ENCODE measurements at places on chromosomes 6 and 20. TPM values are rescaled to one million over a fixed set of nuclear protein-coding genes. Genes with fewer than 3 reads are reported as not detected.

DNA sequence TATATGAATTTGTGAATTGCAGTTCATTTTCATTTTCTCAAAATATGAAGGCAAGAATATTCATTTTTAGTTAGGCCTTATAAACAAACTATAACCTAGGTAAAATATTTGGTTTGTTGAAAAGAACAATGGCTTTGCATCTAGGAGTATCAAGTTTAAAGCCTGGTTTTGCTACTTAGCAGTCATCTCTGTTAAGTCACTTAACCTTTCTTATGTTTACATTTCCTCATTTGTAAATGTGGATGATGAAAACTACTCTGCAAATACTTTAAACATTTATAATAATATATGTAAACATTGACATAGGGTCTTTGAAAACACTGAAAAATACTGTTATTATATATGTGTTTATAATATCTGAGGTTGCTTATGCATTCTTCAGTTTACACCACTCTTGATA lies 135.5 kb downstream of the CENPW start:
- H3K4me1 ChIP-seq, result no peaks in the 10 kb centered on the region
- no peak for DNase-seq

DNA sequence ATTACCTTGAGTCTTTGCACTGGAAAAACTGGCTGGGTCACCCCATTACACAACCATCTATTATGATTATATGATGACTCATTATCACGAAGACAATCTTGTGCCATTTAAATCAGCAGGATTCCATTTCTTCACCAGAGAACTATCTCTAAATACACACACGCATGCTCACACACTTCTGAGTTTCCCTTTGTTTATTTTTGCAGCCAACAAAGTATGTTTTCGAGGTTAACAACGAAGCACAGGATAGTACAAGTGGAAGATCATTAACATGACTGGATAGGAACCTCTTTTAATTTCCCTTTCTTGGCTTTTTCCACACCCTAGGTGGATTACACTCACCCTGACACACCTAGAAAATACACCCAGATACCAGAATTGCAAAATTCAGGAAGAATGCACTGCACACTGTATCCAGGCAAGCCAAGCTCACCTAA lies 18.9 kb downstream of the PERP start:
- peaks cover 14% of the 10 kb centered on the region for H3K27me3 ChIP-seq
- no peaks in the 10 kb centered on the region for H3K4me1 ChIP-seq
- no peak overlapping the region for H3K4me3 ChIP-seq
- no peaks in the 10 kb centered on the region for H3K36me3 ChIP-seq
- no peak overlapping the region for H3K27ac ChIP-seq

- H3K27me3 ChIP-seq, result peaks cover 2% of the 10 kb centered on the region
- no peaks in the 10 kb centered on the region for H3K36me3 ChIP-seq
- H3K4me3 ChIP-seq, result no peak overlapping the region
- no peak overlapping the region for H3K27ac ChIP-seq
- no peaks in the 10 kb centered on the region for H3K4me1 ChIP-seq
These were observed 185.4 kb upstream of the SLC24A3 start for GRCh38 chr20:19026901-19027644.

DNA sequence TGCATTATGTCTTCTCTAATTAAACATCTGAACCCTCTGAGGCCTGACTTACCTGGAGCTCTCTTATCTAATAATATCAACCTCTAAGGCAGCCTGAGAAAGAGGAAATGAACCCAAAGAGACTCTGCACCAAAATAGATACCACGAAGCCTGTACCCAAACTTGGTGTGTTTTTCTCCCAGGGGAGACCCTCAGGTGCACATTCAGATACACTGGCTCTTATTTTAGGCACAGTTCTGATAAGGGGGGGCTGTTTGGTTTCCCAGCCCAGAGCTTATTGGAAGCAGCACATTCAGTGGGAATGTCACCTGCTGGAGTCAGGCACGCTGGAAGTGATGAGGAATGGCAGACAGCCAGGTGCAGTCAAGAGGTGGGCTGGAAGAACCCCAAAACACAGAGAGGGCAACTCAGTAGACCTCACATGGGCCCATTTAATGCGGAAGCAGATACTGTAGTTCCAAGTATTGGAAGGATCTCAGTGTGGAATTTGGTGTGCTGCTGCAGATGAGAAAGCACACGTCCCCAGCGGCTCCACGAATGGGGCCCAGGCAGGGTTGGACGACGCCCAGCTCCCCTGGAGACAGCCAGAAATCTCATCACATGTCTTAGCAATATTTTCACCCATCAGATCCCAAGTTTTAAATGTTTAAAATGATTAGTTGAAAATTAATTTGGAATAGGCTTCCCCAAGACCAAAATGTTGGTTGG lies 9.7 kb upstream of the CCR6 start:
- H3K4me1 ChIP-seq, result peaks cover 20% of the 10 kb centered on the region
- no peaks in the 10 kb centered on the region for H3K36me3 ChIP-seq
- peak overlapping the region; percentile 58 for H3K4me3 ChIP-seq
- no peak for DNase-seq
- H3K27ac ChIP-seq, result no peak overlapping the region
- H3K27me3 ChIP-seq, result peaks cover 6% of the 10 kb centered on the region

- H3K27me3 ChIP-seq, result no peaks in the 10 kb centered on the region
- H3K4me3 ChIP-seq, result no peak overlapping the region
- peaks cover 13% of the 10 kb centered on the region for H3K4me1 ChIP-seq
These were observed 158.9 kb downstream of the RALGAPA2 start for GRCh38 chr20:20553541-20553940.

DNA sequence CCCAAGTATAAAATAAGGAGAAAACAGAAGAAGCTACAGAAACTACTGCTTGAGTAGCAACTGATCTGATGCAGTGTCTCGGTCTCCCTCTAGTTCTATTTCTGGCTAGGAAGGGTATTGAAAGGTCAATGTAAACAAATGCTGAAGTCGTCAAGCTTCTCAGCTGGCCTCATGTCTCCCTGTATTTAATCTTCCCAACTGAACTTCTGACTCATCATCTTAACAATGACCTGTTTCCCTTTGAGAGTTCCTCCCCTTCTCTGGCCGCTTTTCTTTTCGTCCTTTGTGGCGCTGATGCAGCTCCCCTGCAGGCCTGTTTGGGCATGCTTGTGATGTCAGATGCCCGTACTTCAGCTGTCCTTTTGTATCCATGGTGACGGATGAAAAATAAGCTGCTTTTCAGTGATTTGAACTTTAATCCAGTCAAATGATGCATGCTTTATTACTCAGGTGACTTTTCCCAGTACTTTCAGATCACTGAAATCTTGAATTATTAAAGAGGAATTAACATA lies 7.8 kb upstream of the LCA5 start:
- H3K4me3 ChIP-seq, result no peak overlapping the region
- no peaks in the 10 kb centered on the region for H3K4me1 ChIP-seq
- no peak overlapping the region for H3K27ac ChIP-seq
- DNase-seq, result peak; percentile 2
- no peaks in the 10 kb centered on the region for H3K36me3 ChIP-seq

DNA sequence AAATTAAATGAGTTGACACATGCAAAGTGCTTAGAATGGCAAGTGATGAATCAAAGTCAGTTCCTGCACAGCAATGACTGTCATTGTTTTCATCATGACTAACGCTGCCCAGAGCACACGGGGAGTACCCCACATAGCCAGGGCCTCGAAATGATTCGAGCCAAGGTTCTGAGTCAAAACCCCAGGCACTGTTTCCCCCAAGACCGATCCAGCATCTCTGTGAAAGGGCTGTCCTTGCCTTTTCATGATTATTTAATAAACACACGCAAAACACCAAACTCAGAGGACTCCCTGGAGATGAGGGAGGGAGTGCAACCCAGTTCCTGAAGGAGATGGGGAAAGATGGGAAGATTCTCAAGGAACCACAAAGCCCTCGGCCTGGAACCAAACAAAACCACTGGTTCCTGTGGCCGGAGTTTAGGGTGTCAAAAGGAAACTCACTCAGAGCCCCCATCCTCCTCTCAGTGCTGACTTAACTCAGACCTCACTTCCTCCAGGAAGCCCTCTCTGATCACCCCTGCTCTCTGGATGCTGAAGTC lies 3.8 kb downstream of the PREX1 start:
- DNase-seq, result peak; percentile 88
- peaks cover 51% of the 10 kb centered on the region for H3K36me3 ChIP-seq
- H3K4me1 ChIP-seq, result peaks cover 71% of the 10 kb centered on the region

GRCh38 chr6:163830641-163831040 lies 416.1 kb downstream of the QKI start:
- no peaks in the 10 kb centered on the region for H3K4me1 ChIP-seq
- H3K27ac ChIP-seq, result no peak overlapping the region
- H3K36me3 ChIP-seq, result no peaks in the 10 kb centered on the region
- peaks cover 3% of the 10 kb centered on the region for H3K27me3 ChIP-seq

- no peak for DNase-seq
- no peaks in the 10 kb centered on the region for H3K4me1 ChIP-seq
- no peak overlapping the region for H3K4me3 ChIP-seq
- H3K27ac ChIP-seq, result no peak overlapping the region
- no peaks in the 10 kb centered on the region for H3K36me3 ChIP-seq
These were observed 3.6 kb downstream of the GHRH start for GRCh38 chr20:37257988-37258387.

- H3K4me3 ChIP-seq, result no peak overlapping the region
- peaks cover 31% of the 10 kb centered on the region for H3K27me3 ChIP-seq
- DNase-seq, result no peak
These were observed 103.4 kb upstream of the KCNG1 start for GRCh38 chr20:51126337-51126736.

DNA sequence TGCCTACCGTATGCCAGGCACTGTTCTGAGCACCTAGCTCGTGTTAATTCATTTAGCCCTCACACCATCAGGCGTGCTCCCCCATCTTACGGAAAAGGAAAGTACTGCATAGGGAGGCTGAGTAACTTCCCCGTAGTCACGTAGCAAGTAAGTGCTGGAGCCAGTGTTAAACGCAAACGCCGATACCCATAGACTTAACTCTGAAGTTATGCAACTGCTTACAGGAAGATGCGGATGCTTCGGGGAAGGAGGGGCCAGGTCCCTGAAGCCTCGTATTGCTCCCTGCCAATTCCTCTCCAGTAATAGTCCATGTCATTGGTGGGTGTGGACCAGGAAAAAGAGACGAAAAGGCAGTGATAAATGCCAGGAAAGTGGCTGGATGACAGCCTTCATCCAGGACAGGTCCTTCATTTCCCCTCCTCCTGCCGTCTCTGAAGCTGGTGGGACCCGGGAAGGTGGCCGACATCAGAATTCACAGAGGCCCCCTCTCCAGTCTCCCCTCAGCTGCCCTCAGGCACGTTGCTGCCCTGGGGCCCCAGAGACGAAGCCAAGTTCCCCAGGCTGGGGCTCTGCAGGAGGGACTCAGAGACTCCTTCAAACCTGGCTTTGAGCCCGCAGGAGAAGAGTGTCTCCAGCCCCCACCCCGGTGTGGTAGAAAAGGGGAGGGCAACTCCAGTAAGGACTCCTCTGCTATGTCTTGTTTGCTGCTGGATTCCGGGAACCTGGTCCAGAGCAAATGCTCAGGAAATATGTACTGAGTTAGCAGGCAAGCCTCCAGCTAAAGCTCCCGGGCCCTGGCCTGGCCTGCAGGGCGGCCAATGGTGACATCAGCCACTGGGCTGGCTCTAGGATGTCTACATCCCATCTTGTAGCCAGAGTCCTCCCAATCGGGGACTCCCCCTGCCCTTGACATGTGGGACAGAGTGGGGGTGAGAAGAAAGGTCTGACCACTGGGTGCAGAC lies 37.8 kb downstream of the RAB44 start:
- H3K4me1 ChIP-seq, result peaks cover 11% of the 10 kb centered on the region
- no peaks in the 10 kb centered on the region for H3K36me3 ChIP-seq
- DNase-seq, result peak; percentile 63
- H3K27me3 ChIP-seq, result peaks cover 3% of the 10 kb centered on the region
- peak overlapping the region; percentile 55 for H3K4me3 ChIP-seq
- H3K27ac ChIP-seq, result peak overlapping the region; percentile 84

GRCh38 chr20:57716901-57717300 lies 7.1 kb upstream of the PMEPA1 start:
- no peak for DNase-seq
- no peak overlapping the region for H3K27ac ChIP-seq
- H3K4me3 ChIP-seq, result no peak overlapping the region
- no peaks in the 10 kb centered on the region for H3K36me3 ChIP-seq

GRCh38 chr6:167266830-167267555 lies 24.1 kb upstream of the UNC93A start:
- H3K27me3 ChIP-seq, result peaks cover 7% of the 10 kb centered on the region
- H3K4me1 ChIP-seq, result no peaks in the 10 kb centered on the region
- no peak overlapping the region for H3K4me3 ChIP-seq
- H3K27ac ChIP-seq, result no peak overlapping the region

DNA sequence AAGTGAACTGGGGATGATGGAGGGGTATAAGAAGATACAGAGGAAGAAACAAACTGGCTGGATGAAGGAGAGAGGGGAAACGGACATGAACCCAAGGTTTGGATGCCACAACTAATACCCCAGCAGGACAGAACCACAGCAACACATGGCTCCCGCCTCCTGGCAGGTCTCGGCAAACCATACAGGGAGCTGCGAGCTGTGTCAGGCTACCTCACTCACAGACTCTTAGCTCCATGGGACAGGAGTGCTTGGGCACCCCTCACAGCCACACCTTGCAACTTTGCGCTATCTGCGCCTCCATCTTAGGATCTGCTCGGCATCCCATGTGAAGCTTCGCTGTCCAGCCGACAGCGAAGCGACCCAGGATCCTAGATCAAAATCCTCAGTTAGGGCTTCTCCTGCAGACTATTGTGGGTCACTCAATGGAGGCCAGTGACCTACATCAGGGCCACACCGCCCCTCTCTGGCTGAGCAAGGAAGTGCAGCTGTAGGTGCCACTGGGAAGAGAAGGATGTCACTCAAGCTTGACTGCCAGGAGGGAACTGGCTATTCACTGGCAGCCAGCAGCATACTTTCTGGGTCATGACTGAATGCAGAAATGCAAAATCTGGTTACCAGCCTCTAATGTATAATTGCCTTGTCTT lies 174.4 kb upstream of the RIN2 start:
- no peaks in the 10 kb centered on the region for H3K27me3 ChIP-seq
- peak; percentile 74 for DNase-seq
- no peak overlapping the region for H3K4me3 ChIP-seq
- no peaks in the 10 kb centered on the region for H3K36me3 ChIP-seq

- no peaks in the 10 kb centered on the region for H3K36me3 ChIP-seq
- H3K27ac ChIP-seq, result no peak overlapping the region
- H3K27me3 ChIP-seq, result peaks cover 1% of the 10 kb centered on the region
These were observed 16.3 kb downstream of the LGSN start for GRCh38 chr6:63303476-63303875.

- H3K4me3 ChIP-seq, result no peak overlapping the region
- no peaks in the 10 kb centered on the region for H3K4me1 ChIP-seq
- H3K27ac ChIP-seq, result no peak overlapping the region
- no peak for DNase-seq
These were observed 636.0 kb downstream of the MMUT start for GRCh38 chr6:48826901-48827701.

- no peak overlapping the region for H3K27ac ChIP-seq
- H3K27me3 ChIP-seq, result no peaks in the 10 kb centered on the region
- DNase-seq, result no peak
- no peak overlapping the region for H3K4me3 ChIP-seq
These were observed 71.5 kb upstream of the COL21A1 start for GRCh38 chr6:56318851-56319250.

GRCh38 chr20:46694484-46694883 lies 5.2 kb upstream of the TP53RK start:
- H3K36me3 ChIP-seq, result no peaks in the 10 kb centered on the region
- H3K4me1 ChIP-seq, result peaks cover 10% of the 10 kb centered on the region
- no peak overlapping the region for H3K27ac ChIP-seq
- no peaks in the 10 kb centered on the region for H3K27me3 ChIP-seq
- H3K4me3 ChIP-seq, result no peak overlapping the region

LY6G6D gene
- not detected for total RNA-seq

OLIG3 gene
- total RNA-seq, result 0.67 TPM

GRIK2 gene
- not detected for total RNA-seq

STMND1 gene
- total RNA-seq, result not detected

DDAH2 gene
- 6.3 TPM for total RNA-seq

RIMS1 gene
- not detected for total RNA-seq

OTOR gene
- total RNA-seq, result not detected

AIF1 gene
- 253 TPM for total RNA-seq

TREML1 gene
- total RNA-seq, result not detected

ANKRD66 gene
- total RNA-seq, result not detected

Measured in activated CD8-positive, alpha-beta T cell treated with anti-CD3 and anti-CD28 coated beads for 36 hours (primary cell).